ENCODE measurements at places on chromosomes 12 and 14.

DNA sequence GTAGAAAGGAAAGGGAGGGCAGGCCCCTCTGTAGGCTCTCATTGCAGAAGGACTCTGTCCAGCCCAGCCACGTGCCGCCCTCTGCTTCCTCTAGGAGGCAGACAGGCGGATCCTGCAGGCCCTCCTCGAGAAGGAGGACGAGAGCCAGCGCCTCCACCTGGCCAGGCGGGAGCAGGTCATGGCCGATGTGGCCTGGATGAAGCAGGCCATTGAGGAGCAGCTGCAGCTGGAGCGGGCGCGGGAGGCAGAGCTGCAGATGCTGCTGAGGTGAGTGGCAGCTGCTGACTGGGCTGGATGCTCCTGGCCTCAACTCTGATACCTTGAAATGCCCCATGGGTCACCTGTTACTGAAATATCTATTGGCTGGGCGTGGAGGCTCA is 10.9 kb downstream of the TCHP start:
- no peak for DNase-seq

GRCh38 chr14:56894591-56894991 is 84.3 kb upstream of the OTX2 start:
- no peak for DNase-seq

- no peak for DNase-seq
Observed at GRCh38 chr12:49809906-49810389, 18.3 kb downstream of the NCKAP5L start.

DNA sequence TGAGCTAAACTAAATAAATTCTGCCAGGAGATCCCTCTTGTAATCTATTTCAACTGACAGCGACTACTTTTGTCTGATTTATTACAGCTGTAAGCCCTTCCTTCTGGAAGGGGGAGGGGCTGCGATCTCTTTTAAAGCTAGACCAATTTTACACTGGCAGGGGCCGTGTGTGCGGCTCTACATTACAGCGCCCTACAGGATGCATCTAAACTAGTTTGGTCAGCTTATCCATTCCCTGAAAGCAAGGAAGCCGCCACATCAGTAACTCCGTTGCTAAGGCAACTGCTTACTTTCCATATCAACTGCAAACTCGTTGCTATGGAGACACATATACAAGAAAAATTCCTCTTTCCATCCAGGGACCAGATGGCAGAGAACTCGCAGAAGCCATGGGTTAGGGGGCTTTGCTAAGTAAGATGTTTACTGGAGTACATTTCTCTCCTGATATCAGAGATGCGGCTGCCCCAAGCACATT is 17.4 kb downstream of the FOXN3 start:
- DNase-seq = no peak

- no peak for DNase-seq
Observed at GRCh38 chr12:8699714-8700113, 1.9 kb downstream of the RIMKLB start.

DNA sequence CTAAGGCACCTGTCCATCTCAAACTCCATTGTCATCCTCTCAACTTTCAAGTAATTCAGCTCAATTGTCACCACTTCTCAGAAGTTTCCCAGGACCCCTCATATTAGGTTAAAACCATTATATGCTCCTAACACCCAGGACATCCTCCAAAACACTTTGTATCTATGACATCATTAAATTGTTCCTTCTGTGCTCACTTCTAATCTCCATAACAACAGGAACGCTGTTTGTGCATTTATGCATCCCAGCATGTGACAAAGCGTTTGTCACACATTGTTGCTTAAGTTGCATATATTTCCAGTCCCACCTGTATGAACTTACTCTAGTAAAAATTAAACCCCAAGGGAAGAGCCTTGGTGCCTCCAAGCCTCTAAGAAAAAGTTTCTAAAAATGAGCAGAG is 133.9 kb downstream of the TBX5 start:
- DNase-seq = no peak

DNA sequence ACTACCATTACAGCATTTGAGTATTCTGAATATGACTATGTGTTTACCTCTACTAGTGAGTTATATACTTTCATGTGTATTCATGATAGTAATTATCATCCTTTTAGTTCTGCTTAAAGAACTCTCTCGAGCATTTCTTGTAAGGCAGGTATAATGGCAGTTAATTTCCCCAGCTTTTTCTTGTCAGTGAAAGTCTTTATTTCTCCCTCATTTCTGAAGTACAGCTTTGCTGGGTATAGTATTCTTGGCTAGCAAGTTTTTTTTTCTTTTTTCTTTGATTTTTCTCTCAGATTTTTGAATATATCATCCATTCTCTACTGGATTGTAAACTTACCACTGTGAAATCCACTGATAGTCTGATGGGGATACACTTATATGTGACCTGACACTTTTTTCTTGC is 165.9 kb upstream of the ARHGAP5 start:
- DNase-seq = no peak

- DNase-seq = no peak
Observed at GRCh38 chr12:91316907-91317269, 134.3 kb upstream of the DCN start.

- no peak for DNase-seq
Observed at GRCh38 chr14:65413739-65414045, 1.2 kb downstream of the FUT8 start.

DNA sequence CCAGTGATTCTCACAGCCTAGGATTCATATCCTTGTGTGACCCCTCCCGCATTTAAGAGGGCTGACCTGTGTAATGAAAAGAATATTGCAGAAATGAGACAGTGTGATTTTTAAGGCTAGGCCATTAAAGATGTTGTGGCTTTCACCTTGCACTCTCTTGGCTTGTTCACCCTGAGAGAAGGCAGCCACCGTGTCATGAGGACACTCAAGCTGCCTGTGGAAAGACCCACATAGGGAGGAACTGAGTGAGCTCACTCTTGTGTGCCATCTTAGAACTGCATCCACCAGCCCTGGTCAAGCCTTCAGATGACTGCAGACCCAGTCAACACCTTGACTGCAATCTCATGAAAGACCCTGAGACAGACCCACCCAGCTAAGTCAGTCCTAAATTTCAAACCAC is 46.3 kb upstream of the TMPO start:
- DNase-seq = no peak

DNA sequence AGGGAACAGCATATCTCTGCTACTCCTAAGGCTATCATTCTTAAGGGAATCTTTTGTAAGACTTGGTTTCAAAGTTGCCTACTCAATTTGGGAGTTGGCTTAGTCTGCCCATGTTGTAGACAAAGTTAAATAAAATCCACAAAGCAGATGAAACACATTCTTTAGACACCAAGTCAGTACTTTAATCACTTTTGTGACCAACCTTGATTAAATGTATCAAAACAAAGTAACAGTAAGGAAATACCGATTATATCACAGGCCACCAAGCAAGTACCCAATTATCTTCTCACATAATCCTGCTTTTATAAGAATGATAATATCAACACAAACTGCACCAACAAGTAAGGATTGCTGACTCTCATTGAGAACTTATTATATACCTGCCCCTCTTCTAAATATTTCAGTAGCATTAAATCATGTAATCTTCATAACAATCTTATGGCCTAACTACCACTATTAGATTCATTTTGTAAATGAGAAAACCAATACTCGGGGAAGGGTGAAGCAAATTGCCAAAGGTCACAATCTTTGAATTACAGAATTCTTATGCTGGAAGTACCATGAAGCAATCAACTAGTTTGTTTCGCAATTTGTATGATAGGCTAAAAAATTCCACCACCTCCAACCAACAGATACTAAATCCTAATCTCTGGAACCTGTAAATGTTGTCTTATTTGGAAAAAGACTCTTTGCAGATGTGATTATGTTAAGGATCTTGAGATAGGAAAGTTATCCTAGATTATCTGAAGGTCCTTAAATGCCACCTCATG is 12.6 kb upstream of the DIO2 start:
- DNase-seq = no peak

Measured in left cardiac atrium (tissue), 4 donors.